Esophagus muscularis mucosa (tissue), 4 donors: ENCODE measurements at places on chromosomes 1 and 21.
A peak's percentile ranks its signal among the peaks of the same experiment; 100 is the strongest.

DNA sequence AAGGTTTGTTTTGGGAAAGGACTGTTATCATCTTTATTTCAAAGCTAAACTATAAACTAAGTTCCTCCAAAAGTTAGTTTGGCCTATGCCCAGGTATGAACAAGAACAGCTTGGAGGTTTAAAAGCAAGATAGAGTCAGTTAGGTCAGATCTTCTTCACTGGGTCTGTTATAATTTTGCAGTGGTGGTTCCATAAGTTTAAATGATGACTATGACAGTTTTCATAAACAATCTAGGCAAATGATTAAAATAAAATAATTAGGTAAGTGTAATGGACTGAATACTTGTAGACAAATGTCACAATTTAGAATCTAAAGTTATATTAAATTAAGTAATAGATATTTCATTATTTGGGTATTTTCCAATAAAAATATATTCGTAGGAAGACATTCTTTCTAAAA, 21.4 kb upstream of the PLA2G5 start:
- no peak for DNase-seq

GRCh38 chr1:182607566-182607965, 3.4 kb upstream of the RGS16 start:
- no peak for DNase-seq

DNA sequence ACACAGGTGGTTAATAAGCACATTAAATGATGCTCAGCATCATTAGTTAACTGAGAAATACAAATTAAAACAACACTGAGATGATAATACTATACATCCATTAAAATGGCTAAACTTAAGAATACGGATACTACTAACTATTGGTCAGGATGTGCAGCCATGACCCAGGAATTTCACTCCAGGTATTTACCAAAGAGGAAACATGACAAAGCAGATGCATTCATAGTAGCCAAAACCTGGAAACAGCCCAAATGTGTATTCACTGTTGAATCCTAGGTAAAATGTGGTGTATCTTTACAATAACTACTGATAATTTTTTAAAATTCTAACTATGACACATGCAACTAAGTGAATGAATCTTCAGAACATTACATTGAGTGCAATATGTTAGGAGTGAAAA, 73.0 kb downstream of the PTPRC start:
- no peak for DNase-seq

DNA sequence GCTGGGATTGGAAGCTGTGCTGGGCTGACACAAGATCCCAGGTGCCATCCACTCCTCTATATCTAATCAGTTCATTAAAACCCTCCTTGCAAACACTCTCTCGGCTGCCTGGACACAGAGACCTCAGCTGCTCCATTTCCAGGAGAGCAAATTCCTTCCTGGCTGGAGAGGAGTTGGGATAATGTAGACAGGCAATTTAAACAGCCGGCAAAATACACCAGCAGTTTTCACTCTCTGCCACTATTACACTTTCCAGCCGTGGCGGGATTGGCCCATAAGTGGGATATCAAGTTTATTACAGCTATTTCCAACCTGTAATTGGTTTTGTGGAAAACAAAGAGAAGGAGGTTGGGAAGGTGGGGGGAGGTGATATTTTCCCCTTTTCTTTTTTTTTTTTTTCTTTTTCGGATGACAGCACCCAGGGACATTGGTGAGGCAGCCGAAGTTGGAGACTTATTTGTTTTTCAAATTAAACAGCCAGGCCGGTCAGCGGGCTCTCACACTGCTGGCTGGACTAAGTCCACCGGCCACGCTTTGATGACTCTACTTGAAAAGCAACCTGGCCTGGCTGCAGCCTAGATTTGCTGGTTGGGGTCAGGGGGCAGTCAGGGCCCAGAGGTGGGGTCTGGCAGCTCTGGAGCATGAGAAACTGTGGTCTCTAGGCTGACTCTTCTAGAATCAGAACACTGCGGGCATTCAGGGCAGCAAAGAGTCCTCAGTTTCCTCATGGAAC, 177.4 kb downstream of the IGSF21 start:
- DNase-seq = no peak

DNA sequence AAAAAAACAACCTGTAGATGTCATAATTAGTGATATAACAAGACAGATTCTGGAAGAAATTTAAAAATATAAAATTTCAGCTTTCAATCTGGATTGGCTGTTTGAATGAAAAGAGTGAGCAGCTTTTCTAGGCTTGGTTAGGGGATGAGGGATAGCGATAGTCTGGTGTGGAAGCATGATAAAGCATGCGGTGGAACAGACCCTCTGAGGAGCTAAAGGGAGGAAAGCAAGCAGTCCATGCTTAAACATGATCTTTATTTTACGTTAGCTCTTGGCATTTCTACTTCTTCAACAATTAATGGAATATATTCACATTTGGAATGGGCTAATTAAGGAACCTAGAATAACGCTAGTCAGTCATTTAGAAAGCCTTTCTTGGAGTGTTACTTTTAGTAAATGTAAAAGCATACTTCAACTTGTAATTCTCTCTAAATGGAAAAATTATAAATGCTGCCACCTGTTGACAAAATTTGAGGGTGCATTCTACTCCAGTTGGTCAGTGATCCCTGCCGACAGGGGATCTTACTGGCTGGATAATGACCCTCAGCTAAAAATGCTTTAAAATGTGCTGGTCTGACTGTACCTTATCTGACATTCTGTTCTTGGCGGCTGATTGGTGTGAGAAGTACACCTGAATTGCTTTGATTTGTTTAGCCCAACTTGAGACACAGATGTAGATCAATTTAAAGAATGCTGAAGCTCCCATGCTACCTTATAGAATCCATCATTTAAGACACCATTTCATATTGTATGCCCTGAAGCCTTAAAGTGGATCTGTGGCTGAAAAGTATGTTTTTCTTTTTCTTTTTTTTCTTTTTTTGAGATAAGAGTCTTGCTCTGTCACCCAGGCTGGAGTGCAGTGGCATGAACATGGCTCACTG, 61.2 kb downstream of the AK4 start:
- no peak for DNase-seq

GRCh38 chr1:226737819-226738420, 1.2 kb downstream of the ITPKB start:
- peak; percentile 94 for DNase-seq

- no peak for DNase-seq
Measured at GRCh38 chr1:224632921-224633321, 16.8 kb downstream of the CNIH3 start.

- DNase-seq = no peak
Measured at GRCh38 chr1:185388815-185389214, 71.8 kb upstream of the IVNS1ABP start.

DNA sequence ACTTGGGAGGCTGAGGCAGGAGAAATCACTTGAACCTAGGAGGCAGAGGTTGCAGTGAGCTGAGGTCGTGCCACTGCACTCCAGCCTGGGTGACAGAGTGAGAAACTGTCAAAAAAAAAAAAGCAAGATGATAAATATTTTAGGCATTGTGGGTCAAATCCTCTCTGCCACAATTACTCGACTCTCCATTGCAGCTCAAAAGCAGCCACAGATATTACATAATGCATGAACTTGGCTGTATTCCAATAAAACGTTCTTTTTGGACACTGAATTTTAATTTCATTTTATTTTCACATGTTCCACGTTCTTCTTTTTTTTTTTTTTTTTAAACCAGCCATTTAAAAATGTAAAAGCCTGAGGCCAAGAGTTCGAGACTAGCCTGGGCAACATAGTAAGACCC, 69.4 kb downstream of the TCP10L start:
- DNase-seq = no peak

- DNase-seq = no peak
Measured at GRCh38 chr1:17791480-17791879, 36.3 kb downstream of the ACTL8 start.

GRCh38 chr1:4006676-4007374, 106.8 kb upstream of the C1orf174 start:
- DNase-seq = no peak

DNA sequence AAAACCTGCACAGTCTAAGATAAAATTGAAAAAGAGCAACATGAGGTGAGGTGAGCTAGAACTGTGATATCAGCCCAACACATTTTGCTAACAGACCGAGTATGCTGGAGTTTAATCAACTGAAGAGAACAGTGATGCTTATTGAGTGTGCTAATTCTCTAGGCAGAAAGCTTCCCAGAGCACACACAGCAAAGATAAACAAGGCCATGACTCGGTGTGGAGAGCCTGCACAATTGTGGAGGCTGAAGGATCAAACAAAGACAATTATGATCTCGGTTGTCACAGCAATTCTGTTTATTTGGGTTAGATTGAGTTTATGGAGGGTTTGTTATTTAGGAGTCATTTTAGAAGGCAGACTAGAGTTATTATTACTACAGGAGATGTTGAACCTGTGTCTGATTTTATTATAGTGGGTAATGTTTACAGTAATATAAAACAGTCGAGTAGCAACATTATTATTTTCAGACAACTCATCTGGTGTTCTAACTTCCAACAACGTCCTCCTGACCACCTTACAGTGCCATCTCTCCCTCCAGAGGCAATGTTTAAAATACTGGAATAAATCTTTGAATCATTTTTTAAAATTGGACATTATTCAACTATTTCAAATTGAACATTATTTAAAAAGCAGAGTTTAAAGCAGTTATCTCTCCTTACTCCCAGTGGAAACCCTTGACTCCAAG, 40.2 kb downstream of the DPT start:
- DNase-seq = no peak

GRCh38 chr1:70331962-70332361, 22.6 kb downstream of the ANKRD13C start:
- DNase-seq = no peak

GRCh38 chr1:178746345-178746744, 21.3 kb downstream of the RALGPS2 start:
- DNase-seq = no peak

- no peak for DNase-seq
Measured at GRCh38 chr1:156772728-156773497, 5.6 kb downstream of the PRCC start.

GRCh38 chr1:242081446-242081845, 82.5 kb upstream of the MAP1LC3C start:
- no peak for DNase-seq

GRCh38 chr1:199007423-199007822, 368.6 kb downstream of the PTPRC start:
- no peak for DNase-seq

GRCh38 chr1:210505601-210506496, 177.1 kb downstream of the HHAT start:
- DNase-seq = no peak

GRCh38 chr1:200625381-200625824, 4.9 kb upstream of the KIF14 start:
- no peak for DNase-seq

DNA sequence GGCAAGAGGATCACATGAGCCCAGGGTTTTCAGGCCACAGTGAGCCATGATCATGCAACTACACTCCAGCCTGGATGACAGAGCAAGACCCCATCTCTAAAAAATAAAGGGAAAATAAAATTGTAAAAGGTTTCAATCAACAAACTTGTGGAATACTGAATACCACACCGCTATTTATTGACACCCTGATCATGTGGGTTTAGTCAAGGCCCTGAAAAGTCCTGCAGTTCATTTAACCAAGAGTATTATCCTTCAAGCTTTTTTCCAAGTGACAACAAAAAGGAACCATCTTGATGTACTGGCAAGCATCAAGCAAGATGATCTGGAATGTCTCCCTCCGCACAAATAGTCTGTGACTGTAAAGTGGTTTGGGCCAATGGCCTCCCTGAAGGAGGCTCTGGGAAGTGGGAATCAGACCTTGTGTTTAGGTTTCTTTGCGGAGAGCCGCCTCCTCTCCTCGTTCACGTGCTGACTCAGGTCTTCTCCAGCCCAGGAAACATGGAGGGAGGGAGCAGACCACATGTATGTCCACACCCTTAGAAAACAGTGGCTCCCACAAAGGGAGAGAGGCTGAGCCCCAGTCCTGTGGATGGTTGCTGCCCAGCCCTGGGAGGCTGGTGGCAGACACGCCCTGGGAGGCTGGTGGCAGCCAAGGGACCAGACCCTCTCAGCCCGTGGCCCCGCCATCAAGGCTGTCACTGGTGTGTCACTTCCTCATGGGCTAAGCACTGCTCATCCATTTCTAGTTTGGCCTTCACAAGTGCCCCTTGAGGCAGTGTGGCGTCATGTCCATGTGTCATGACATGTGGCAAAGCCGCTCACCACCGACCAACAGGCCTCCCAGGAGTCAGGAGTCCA, 56.7 kb downstream of the RIPK4 start:
- DNase-seq = no peak

DNA sequence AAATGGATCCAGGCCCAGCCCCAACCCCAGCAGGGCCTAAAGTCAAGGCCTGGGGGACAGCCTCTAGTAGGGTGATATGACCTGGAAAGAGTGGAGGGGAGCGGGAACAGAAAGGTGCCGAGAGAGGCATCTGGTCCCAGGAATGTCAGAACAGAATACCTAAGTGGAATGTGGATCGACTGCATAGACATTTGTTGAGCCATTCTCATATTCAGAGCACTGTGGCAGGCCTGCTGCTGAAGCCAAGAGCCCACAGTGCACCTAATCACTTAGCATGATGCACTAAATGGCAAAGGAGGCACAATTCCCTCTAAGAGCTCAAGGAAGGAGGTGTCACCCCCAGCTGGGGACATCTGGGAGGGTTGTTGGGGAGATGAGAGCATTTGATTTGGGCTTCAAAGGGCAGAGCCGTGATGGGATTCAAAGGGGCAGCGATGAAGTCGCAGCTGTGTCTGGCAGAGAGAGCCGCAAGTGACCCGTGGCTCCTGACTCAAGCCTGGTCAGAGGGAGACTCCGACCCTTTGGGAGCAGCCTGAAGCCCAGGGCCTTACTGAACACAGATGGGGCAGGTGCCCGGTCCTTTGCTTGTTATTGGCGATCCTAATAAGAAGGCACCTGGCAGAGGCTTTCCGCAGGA, 8.6 kb upstream of the PKP1 start:
- DNase-seq = no peak

GRCh38 chr21:33418691-33419090, 15.5 kb downstream of the IFNGR2 start:
- DNase-seq = no peak

DNA sequence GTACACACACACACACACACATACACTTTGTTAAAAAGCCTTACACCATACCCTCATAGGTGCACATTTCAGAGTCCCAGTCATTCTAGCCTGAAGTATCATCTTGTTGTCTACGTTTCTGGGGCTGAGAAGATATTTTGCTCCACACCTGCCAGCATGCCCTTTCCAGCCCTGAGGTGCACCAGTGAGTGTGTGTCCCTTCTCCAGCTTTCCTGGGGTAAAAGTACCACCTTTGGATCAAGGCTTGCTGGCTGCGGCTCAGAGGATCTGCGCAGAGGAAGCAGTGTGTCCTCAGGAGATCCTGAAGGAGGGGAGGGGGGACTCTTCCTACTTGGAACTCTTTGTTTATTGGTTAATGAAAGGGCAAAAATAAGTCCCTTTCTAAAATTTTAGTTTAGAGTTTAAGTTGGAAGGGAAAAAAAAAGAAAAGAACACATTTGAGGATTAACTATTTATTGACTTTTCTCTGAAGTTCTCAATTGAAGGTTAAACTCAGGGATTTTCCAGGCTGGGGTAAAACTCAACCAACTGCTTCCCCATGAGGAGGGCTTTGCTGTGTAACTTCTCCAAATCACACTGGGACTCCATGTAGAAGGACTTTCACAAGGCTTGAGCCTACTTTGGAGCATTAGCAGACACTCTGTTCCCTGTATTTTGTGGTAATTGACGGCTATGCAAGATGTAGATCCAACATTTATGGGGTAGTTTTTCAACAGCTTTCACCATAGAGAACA, 200.3 kb upstream of the SGIP1 start:
- DNase-seq = no peak
